Ascending aorta (tissue), 2 donors: ENCODE measurements at places on chromosomes 3 and 15.
A peak's percentile ranks its signal among the peaks of the same experiment; 100 is the strongest.

- peak; percentile 28 for DNase-seq
- H3K4me3 ChIP-seq: peak overlapping the region; percentile 34
These were observed 216.1 kb downstream of the SLCO3A1 start for GRCh38 chr15:92069308-92070250.

DNA sequence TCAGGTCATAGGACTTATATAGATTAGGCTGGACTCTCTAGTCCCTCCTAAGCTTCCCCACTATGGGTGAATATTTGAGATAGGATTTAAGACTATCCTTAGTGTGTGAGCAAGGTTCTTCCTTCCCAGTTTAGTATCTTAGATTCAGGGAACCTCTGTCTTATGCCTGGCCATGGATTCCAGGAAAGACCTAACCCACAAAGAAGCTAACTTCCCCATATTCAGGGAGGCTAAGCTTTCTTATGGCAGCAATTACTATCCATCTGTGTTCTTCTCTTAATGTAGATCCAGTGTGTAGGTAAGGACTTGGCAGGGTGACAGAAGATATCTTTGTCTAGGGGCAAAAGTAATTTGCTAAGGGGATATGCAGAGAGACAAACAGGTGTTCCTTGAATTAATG lies 25.5 kb upstream of the PIK3R4 start:
- H3K36me3 ChIP-seq: no peaks in the 10 kb centered on the region
- H3K27ac ChIP-seq: no peak overlapping the region
- H3K4me1 ChIP-seq: no peaks in the 10 kb centered on the region
- H3K4me3 ChIP-seq: no peak overlapping the region
- no peak for DNase-seq
- H3K27me3 ChIP-seq: no peaks in the 10 kb centered on the region

DNA sequence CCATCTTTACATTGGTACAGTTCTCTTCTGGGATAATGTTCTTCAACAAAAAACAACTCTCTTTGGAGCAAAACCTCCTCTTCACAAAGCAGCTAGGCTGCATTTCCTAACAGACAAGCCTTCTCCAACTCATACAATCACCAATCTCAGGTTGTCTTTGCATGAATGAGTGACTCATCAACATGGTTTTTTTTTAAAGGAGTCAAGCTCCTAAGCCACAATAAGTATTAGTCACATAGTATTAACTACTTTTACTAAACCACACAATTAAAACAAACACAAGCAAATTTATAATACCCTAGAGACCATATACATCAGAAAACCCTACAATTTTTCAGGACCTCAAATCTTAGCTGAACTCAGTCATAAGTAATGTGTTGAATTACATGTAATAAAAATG lies 137.4 kb downstream of the TBC1D5 start:
- no peaks in the 10 kb centered on the region for H3K36me3 ChIP-seq
- no peak overlapping the region for H3K4me3 ChIP-seq
- H3K27ac ChIP-seq: no peak overlapping the region

- H3K36me3 ChIP-seq: no peaks in the 10 kb centered on the region
- peak; percentile 38 for DNase-seq
- H3K4me1 ChIP-seq: no peaks in the 10 kb centered on the region
- no peak overlapping the region for H3K4me3 ChIP-seq
- H3K27ac ChIP-seq: no peak overlapping the region
These were observed 264.6 kb upstream of the TLE3 start for GRCh38 chr15:70362350-70362749.

DNA sequence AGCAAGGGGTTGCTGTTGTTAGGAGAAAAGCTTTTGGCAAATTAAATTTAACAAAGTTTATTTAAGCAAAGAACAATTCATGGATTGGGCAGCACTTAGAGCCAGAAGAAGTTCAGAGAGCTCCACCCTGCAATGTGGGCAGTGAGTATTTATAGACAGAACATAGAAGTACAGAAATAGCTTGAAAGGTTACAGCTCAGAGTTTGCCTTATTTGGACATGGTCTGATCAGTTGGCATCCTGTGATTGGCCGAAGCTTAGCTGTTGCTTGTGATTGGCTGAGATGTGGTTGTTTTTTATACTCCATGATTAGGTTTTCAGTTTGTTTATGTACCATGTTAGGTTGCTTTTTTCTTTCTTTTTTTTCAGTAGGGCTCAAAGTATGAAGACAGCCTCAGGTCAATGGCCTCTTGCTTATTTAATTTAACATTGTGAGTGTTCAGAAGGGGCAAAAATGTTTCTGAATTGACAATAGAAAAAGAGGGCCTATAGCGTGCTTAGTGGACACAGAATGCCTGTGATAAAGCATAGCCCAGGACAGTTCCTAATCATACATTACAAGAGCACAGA lies 293.8 kb downstream of the IGSF11 start:
- no peaks in the 10 kb centered on the region for H3K4me1 ChIP-seq
- no peaks in the 10 kb centered on the region for H3K36me3 ChIP-seq

GRCh38 chr3:42510325-42510724 lies 7.9 kb downstream of the VIPR1 start:
- no peak overlapping the region for H3K4me3 ChIP-seq
- H3K27ac ChIP-seq: no peak overlapping the region
- no peaks in the 10 kb centered on the region for H3K27me3 ChIP-seq
- H3K4me1 ChIP-seq: peaks cover 17% of the 10 kb centered on the region

GRCh38 chr3:73624017-73624820 lies 522 bp downstream of the PDZRN3 start:
- H3K27ac ChIP-seq: peak overlapping the region; percentile 91
- peak overlapping the region; percentile 91 for H3K4me3 ChIP-seq
- DNase-seq: peak; percentile 73
- H3K27me3 ChIP-seq: no peaks in the 10 kb centered on the region
- no peaks in the 10 kb centered on the region for H3K36me3 ChIP-seq

DNA sequence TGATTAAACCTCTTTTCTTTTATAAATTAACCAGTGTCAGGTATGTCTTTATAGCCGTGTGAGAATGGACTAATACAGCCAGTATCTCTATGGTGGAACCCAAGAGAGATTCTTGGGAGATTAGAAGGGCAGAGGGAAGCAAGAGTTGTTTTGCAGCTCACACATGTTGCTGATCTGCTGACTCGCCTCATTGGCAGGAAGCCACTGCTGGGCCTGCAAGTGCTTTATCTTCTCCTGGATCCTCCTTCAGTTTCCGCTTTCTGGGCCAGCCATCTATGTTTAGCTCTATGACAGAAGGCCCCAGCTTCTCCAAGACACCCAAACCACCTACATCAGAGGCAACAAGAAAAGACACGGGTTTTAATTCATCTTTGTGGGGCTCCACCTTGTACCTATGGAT lies 23.4 kb upstream of the GALNT15 start:
- peak overlapping the region; percentile 20 for H3K27ac ChIP-seq
- DNase-seq: peak; percentile 17
- H3K27me3 ChIP-seq: no peaks in the 10 kb centered on the region
- no peaks in the 10 kb centered on the region for H3K4me1 ChIP-seq
- H3K36me3 ChIP-seq: no peaks in the 10 kb centered on the region

DNA sequence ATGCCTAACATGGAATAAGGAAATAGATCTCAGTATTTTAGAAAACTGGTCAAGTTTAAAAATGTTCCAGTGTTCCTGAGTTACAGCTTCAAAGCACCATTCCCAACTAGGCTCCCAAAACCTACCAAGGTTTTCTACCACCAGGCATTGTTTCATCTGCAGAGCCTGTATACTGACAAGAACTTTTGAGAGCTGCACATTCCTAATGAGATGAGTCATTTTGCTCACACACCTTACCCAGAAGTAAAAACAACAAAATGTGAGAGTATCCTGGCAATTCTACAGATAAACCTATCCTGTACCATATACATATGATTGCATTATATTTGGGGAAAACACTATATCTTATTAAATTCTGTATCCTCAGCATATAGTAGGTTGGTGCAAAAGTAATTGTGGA lies 90.7 kb downstream of the ATP8B4 start:
- no peak overlapping the region for H3K4me3 ChIP-seq
- no peaks in the 10 kb centered on the region for H3K27me3 ChIP-seq
- DNase-seq: no peak
- H3K4me1 ChIP-seq: no peaks in the 10 kb centered on the region

DNA sequence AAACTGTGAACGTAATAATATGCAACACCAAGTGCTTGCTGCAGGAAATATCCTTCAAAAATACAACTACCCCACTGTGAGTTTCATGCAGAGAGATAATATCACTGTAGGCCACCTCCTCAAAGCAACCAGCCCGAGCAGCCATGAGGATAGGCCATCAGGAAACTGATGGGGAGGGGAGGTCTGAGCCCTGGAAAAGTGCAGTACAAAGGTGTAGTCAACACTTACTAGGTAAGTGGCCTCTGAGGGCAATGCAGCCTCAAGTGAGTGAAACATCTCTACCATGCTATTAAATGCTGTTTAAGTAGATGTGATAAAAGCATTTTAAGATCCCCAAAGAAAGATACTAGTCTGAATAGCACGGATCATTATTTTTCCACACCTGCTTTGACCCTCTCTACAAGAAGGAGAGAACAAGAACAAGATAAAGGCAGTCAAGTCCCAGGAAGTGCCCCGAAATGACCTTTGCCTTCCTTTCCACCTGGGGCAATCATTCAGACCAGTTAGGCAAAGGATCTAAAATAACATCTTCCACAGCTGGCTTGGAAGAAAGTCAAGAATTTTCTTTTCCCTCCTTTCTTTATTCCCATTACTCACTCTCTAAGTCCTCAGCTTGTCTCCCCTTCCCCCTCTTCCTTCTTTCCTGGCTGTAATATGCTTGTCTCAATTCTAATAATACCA lies 62.8 kb downstream of the FMN1 start:
- no peak overlapping the region for H3K27ac ChIP-seq
- DNase-seq: no peak
- H3K4me3 ChIP-seq: no peak overlapping the region
- H3K4me1 ChIP-seq: no peaks in the 10 kb centered on the region
- no peaks in the 10 kb centered on the region for H3K27me3 ChIP-seq

- H3K27me3 ChIP-seq: no peaks in the 10 kb centered on the region
- no peaks in the 10 kb centered on the region for H3K4me1 ChIP-seq
- peaks cover 54% of the 10 kb centered on the region for H3K36me3 ChIP-seq
- H3K27ac ChIP-seq: no peak overlapping the region
These were observed 8.6 kb downstream of the GLT8D1 start for GRCh38 chr3:52696830-52697631.

DNA sequence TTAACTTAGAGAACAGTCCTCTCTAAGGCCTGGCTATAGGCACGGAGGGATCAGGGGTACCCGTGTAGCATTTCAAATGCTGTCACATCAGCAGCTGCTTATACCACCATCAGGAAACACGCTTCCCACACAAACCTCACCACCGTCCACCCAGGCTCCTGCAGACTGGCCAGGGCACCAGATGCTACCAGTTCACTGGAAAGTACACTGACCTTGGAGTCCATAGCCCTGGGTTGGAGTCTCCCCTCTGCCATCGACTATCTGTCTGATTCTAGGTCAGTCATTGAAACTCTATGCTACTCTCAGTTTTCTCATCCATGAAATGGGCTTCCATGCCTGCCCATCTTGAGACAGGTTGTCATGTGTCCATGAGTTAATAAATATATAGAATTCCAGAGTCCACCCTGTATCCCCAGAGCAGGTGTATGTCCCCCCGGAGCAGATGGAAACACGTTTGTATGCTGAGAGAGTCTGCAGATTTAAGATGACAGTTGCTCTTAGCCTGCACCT lies 156.0 kb upstream of the SMAD3 start:
- H3K4me1 ChIP-seq: peaks cover 8% of the 10 kb centered on the region
- no peaks in the 10 kb centered on the region for H3K27me3 ChIP-seq
- no peaks in the 10 kb centered on the region for H3K36me3 ChIP-seq
- DNase-seq: no peak

DNA sequence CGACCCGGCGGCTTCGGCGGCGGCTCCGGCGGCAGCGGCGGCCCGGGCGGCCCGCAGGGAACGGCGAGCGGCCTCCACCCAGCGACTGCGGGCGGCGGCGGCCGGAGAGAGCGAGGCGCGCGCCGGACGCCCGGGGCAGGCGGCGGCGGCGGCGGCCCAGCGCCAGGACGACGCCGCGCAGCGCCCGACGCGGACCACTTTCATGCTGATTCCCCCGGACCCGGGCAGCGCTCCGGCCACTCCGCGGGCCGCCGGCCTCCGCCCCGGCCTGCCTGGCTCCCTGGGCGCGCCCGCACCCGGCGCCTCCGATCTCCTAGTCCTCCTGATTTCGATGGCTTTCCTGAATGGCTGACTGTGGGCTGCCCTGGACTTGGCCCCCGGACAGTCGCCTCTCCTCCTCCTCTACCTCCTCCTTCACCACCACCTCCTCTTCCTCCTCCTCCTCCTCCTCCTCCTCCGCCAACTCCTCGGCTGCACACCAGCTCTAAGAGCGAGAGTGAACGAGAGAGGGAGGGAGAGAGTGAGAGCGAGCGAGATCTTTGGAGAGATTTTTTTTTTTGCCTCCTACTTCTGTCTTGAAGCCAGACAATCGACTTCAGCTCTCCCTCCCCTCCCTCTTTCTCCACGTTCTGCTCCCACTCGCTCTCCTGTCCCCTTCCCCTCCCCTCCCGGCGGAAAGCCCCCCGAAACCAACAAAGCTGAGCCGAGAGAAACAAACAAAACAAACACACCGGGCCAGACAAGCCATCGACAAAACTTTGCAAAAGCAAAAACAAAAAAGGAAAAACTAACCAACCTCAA lies 844 bp downstream of the NR2F2 start:
- DNase-seq: peak; percentile 67
- peaks cover 13% of the 10 kb centered on the region for H3K4me1 ChIP-seq
- H3K4me3 ChIP-seq: peak overlapping the region; percentile 95
- H3K27me3 ChIP-seq: no peaks in the 10 kb centered on the region

GRCh38 chr3:56251343-56251945 lies 216.8 kb downstream of the ERC2 start:
- no peak overlapping the region for H3K4me3 ChIP-seq
- no peak overlapping the region for H3K27ac ChIP-seq
- peak; percentile 61 for DNase-seq
- no peaks in the 10 kb centered on the region for H3K27me3 ChIP-seq
- H3K4me1 ChIP-seq: no peaks in the 10 kb centered on the region
- H3K36me3 ChIP-seq: no peaks in the 10 kb centered on the region

GRCh38 chr15:99143242-99143641 lies 38.4 kb downstream of the SYNM start:
- H3K27ac ChIP-seq: peak overlapping the region; percentile 12
- no peak for DNase-seq
- no peak overlapping the region for H3K4me3 ChIP-seq
- no peaks in the 10 kb centered on the region for H3K4me1 ChIP-seq

DNA sequence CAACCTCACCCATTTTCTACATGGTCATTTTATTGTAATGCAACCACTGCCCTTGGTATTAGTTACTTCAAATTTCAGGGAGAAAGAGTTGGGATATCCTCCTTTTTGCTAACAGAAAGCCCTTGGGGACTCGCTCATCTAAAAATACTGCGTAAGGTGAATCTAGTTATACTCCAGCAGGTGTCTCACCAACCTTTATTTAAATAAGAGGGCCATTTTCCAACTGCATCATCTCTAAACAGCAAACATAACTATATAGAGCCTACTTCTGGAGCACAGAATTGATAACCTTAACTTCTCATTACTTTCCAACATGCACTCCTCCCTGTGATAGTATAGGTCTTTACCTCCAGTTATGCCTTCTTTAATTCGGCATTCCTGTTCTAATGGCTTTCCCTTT lies 77.5 kb downstream of the TBL1XR1 start:
- no peak overlapping the region for H3K27ac ChIP-seq
- no peaks in the 10 kb centered on the region for H3K27me3 ChIP-seq
- no peak for DNase-seq
- no peak overlapping the region for H3K4me3 ChIP-seq

GRCh38 chr15:39770748-39771689 lies 11.6 kb downstream of the FSIP1 start:
- no peaks in the 10 kb centered on the region for H3K4me1 ChIP-seq
- H3K27ac ChIP-seq: no peak overlapping the region
- no peak for DNase-seq
- H3K36me3 ChIP-seq: no peaks in the 10 kb centered on the region
- H3K4me3 ChIP-seq: no peak overlapping the region

- H3K4me1 ChIP-seq: peaks cover 4% of the 10 kb centered on the region
- H3K27ac ChIP-seq: no peak overlapping the region
- H3K4me3 ChIP-seq: no peak overlapping the region
These were observed 1.4 kb upstream of the LRRC3B start for GRCh38 chr3:26621176-26621575.
